ENCODE measurements at places on chromosomes 12 and 14.
A peak's percentile ranks its signal among the peaks of the same experiment; 100 is the strongest.

DNA sequence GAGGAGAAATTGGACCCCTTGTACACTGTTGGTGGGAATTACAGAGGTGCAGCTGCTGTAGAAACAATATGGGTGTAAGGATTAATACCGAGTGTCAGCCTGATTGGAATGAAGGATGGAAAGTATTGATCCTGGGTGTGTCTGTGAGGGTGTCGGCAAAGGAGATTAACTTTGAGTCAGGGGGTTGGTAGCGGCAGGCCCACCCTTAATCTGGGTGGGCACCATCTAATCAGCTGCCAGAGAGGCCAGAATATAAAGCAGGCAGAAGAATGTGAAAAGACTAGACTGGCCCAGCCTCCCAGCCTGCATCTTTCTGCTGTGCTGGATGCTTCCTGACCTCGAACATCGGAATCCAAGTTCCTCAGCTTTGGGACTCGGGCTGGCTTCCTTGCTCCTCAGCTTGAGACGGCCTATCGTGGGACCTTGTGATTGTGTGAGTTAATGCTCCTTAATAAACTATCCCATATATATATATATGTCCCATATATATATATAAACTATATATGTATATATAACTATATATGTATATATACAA, 38.4 kb upstream of the PPP2R5C start:
- no peak for DNase-seq

GRCh38 chr14:36325853-36326252, 5.4 kb upstream of the MBIP start:
- DNase-seq = no peak

DNA sequence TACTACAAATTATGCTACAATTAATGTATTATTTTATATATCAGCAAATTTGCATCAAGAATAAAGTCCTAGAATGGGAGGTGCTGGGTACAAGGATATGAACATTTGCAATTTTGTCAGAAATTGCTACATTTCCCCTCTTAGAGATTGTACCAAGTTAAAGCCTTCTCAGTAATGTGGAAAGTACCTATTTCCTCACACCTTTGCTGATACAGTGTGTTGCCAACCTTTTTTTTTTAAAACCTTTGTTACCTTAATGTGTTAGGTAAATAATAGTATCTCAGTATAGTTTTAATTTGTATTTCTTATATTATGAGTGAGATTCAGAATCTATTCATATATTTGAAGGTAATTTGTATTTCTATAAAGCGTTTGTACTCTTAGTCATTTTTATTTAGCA, 95.4 kb upstream of the HIF1A start:
- no peak for DNase-seq

GRCh38 chr12:76470028-76470939, 89.3 kb downstream of the OSBPL8 start:
- DNase-seq = peak; percentile 47

- DNase-seq = no peak
Observed at GRCh38 chr14:60510951-60511599, 2.1 kb downstream of the SIX6 start.

GRCh38 chr12:113271853-113272561, 50.7 kb downstream of the TPCN1 start:
- DNase-seq = peak; percentile 58

DNA sequence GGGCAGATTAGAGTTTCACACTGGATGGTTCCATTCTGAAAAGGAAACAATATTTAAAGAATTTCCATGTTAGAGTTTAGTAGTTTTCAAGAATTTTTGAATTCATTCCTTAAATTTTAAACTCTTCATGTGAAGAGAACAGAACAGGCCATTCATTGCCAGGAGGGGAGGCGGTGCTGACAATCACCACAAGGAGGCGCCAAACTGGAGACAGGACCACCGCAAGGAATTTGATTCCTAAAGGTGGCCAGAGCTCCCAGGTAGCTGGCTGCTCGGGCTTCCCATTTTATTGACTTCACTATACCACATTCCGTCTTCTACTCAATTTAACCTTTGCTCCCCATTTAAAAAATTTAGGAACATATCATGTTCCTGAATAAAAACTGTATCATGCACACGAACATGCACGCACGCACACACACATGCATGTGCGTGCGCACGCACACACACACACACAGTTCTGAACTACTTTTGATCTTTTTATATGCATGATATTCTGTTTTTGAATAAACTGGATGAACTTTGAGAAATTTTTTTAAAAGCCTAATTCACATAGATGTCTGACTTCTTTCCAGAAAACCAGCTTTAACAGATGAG, 101.2 kb downstream of the NELL2 start:
- no peak for DNase-seq

GRCh38 chr12:8676651-8677050, 14.0 kb upstream of the MFAP5 start:
- DNase-seq = no peak

- DNase-seq = no peak
Observed at GRCh38 chr12:112381406-112381882, 787 bp downstream of the HECTD4 start.

DNA sequence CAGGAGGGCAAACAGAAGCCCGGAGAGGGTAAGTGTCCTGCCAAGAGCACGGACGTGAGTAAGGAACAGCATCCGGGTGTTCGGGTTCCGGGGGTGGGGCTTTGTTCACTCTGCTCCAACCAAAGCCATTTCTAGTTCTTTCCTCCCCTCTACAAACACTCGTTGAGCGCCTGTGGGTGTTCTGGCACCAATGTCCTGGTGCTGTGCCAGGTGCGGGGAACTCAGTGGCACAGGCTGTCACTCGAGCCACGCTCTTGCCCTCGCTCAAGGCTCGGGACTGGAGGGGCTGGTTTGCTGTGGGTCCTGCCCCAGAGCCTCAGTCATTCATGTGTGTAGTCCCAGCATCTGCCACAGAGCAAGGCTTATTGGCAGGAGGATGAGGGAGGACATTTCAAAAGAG, 157.5 kb downstream of the CALM1 start:
- no peak for DNase-seq

- DNase-seq = no peak
Observed at GRCh38 chr12:28328967-28329366, 138.7 kb downstream of the CCDC91 start.

DNA sequence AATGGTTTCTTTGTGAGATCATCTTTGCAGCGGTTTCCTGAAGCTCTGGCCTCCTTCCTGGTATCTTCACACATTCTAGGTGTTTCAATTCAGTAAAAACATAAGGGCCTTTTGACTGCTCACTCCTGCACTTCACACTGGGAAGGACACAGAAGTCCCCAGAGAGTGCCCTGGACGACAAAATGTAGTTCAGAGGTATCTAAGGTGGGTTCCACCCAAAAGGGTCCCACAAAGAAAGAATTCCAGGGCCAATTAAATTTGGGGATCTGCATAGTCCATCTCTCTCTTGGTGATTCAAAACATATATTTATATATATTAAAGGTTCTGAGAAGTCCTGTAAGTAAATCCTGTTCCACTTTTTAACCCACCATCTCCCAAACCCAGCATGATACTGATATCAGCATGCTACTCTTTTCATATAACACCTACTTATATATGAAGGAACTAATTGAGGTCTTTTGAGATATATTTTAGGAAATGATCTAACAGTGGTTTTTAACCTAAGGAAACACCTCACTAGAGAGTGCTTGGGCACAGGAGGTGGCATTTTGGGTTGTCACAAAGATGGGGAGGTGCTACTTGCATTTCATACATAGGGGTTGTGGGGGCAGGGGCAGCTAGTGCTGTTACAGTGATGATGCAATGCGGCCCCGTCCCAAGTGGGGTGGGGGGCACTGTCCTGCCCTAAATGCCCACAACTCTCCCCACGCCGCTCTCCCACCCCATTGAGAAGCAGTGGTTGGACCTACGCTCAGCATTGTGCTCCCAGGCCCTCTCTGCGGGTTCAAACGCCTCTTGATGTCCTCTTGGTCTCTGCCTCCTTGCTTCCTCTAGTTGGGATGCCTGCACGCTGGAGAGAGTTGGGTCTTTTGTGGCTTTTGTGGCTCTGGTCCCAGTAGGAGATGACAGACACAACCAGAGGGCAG, 109.4 kb downstream of the ARF6 start:
- no peak for DNase-seq

DNA sequence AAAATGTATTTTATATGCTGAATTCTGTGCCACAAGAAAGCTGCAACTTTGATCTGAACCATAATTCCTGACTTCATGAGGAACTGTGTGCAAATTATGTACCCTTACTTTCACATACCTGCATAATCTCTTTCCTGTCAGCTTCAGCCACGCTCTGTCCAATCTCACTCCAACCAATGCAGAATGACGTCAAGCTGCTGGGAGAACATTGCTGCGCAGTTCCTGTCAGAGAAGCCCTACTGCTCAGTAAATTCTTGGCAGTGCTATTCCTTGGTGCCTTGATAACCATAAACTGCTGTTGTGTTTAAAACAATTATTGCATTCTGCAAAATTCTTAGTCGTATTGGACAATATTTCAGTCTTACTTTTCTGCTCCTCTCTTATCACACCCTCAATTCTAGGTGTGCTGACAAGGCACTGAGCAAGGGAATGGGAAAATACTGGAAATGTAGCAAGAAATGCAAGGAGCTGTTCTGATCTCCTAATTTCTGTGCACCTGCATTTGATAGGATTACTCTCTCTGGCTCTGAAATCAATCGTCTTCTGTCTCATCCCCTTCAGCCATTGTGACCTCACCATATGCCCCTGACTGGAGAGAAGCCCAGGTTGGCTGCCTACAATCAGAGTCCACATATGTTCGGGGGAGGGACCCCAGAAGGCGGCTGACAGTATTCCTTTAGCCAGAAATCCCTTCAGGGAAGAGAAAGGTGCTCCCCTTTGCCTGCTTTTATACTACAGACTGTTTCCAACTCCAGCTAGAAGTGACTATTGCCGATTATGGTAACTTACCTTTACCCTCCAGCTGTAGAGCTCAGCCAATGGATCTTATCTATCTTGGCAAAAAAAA, 274.9 kb upstream of the NOVA1 start:
- DNase-seq = no peak

- no peak for DNase-seq
Observed at GRCh38 chr12:49652921-49653520, 29.7 kb downstream of the PRPF40B start.

DNA sequence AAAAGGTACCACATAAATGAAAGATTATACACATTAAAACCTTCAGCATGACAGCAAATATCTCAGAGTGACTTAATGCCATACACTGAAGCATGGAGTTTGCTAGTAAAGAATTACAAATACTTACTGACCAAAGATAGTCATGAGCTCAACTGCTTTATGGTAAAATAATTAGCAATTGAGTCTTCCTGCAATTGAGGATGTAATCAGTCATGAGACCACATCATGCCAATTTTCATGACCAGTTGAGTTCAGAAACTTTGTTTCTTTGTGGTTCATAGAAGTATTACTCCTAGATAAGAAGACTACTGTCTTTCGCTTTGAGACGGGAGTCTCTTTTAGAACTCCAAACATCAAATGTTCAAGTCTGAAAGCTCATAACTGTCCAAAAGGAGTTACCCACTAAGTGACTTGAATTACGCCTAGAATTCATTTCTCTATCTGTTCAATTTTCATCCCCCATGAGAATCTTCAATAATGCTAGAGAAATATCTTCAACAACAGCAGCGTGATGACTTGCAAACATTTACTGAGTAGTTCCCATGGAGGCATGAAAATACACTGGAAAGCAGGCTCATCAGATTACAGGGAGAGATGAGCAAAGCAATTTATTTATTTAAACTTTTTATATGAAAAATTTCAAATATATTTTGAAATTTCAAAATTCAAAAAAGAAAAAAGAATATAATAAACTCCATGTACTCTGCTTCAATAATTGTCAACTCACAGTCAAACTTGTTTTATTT, 120.0 kb downstream of the BTG1 start:
- no peak for DNase-seq

DNA sequence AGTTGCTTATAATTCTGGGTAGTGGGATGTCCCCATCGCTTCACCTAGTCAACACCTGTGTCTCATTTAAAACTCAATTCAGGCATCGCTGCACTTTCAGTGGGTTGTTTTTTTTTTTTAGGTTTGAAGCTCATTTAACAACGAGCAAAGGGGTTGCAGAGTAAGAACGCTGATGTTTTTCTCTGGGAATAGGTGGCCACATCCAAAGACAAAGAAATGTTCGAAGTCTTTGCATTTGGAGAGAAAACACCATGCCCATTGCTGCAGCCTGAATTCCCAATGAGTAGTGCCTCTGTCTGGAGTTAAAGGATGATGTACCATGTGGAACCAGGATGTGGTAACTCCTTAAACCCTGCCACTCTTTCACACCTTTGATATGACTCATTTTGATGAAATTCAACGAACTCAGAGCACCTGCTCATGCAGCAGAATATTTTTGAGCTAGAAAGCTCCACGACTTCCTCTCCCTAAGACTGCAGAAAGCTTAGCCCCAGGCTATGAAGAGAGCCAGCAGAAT, 35.1 kb upstream of the BATF start:
- DNase-seq = no peak

- DNase-seq = no peak
Observed at GRCh38 chr12:59087077-59087673, 166.9 kb upstream of the LRIG3 start.

GRCh38 chr12:49867570-49868341, 24.9 kb upstream of the BCDIN3D start:
- no peak for DNase-seq

DNA sequence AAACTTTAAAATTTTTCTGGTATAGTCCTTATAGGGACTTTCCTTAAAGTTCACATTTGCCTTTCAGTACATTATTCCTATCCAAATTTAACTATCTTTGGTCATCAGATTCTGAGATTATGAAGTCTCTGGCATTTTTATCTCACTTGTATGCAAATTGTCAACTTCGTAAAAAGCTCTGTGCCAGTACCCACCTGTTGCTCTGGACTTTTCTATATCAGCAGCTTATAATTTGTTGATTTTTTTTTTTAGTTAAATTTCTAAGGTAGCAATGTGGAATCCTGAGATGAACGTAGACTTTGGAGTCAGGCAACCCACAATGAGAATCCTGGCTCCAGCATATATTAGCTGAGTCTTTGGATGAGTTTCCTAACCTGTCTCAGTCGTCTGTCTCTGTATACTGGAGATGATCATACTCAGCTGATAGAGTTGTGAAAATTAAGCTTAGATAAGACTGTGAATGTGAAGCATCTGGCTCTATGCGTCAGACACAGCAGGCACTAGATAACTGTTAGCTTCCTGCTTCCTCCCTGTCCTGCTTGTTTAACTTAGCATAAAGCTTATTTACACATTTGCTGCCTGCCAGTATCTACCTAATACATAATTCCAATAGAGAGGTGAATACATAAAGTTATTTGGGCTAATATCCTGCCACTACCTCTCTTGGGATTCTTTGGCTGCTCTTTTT, 59.8 kb downstream of the MARK3 start:
- DNase-seq = no peak

GRCh38 chr14:69685218-69685616, 73.8 kb downstream of the SUSD6 start:
- no peak for DNase-seq

All from GM04503 (cell line).